Natural killer cell (primary cell): ENCODE measurements at places on chromosomes 11 and 22.

GRCh38 chr11:65445604-65446445, 23.2 kb downstream of the NEAT1 start:
- no peak for DNase-seq

DNA sequence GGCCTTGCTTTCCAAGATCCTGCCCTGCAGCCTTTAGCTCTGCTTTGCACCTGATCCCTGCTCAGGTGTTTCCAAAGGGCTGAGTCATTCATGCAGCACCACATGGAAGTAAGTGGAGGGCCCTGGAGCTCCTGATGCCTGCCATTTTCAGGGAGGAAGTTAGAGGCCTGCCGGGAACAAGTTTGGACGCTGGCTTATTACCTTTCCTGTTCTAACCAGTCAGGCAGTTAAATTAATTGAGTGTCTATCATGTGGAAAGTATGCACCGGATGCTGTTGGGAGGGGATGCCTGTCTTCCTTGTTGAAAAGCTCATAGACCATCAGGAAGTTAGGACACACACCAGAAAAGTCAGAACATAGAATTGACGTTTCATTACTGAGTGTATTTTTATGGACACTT, 73.7 kb upstream of the PLET1 start:
- no peak for DNase-seq

GRCh38 chr11:14789879-14790484, 102.0 kb downstream of the CYP2R1 start:
- no peak for DNase-seq

- DNase-seq: no peak
These were observed 2.6 kb upstream of the SART1 start for GRCh38 chr11:65958774-65959420.

- no peak for DNase-seq
These were observed 6.9 kb downstream of the MOB2 start for GRCh38 chr11:1479678-1480118.

- DNase-seq: no peak
These were observed 208.6 kb downstream of the CWF19L2 start for GRCh38 chr11:107249054-107249453.

DNA sequence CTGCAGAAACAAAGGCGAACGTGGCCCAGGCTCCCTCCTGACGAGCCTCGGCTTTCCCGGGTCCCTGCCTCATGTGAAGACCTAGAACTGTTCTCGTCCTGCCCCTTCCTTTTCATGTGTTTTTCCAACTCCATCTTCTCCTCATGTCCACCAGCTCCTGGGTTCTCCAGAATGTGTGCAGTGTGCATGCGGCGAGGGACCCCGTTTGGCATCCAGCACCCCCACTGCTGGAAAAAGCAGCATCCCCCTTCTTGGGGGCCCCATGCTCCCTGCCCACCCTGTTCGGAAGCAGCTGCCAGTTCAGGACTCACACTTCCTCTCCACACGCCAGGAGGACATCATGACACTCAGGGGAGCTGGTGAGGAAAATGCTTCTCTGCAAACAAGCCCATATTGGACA, 313.5 kb downstream of the BRD1 start:
- DNase-seq: no peak

DNA sequence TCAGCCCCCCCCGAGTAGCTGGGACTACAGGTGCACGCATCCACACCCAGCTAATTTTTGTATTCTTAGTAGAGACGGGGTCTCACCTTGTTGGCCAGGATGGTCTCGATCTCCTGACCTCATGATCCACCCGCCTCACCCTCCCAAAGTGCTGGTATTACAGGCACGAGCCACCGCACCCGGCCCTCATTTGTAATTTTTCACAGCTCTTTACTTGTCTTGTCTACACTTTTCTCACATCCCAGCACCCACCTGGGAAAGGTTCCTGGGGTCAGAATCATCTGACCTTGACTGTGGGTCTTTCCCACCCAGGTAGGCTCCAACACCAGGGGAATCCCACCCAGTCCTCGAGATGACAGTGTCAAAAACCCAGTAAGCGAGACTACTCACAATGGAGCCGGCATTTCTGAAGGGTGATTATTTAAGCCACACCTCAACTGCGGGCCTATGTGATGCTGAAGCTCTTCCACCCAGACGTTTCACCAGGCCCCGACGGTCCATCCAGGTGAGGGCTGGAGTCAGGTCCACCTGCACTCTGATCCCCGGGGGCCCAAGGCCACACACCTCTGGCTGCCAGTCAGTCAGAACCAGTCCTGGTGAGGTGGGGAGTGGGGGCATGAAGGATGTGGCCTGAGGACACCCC, 23.4 kb downstream of the CELSR1 start:
- DNase-seq: no peak

DNA sequence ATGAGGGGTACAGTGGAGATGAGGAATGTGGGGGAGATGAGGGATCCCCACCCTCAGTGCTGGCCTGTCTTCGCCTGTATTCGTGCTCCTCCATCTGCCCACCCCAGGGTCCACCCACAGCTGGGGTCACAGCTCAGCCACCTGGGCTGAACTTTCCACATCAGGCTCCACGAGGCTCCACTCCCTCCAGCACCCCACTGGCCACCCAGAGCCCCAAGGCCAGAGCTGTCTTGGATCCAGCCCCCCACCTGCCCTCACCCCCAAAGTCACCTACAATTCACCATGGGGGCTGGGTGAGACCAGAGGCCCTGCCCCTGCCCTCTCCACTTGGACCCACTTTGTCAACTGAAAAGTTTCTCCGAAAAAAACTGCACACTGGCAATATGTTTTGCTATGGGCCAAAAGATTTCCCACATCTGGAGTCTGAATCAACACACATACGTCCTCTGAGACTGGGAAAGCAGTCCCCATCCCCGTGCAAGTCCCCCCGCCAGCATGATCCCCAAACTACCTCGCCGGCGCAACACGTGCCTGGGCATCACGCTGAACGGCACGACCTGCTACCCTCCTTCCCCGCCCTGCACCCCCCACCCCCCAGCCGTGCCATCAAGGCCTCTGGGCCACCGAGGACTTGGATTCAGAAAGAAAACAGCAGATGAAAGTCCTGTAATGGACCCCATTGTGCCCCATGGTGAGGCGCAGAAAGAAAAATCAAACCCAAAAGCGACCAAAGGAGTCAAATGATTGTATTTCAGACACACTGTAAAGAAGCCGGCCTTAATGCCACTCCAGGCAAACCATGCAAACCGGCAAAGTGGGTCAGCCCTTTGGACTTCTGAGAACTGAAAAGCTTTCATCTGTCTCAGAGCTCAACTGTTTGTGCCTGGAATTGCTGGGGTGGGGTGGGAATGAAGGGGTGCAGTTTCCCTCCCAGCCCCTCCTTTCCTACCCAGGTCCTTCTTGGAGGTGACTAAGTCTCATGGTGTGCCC, 16.5 kb upstream of the GAL start:
- DNase-seq: no peak

GRCh38 chr11:112792070-112792469, 169.2 kb upstream of the NCAM1 start:
- no peak for DNase-seq

DNA sequence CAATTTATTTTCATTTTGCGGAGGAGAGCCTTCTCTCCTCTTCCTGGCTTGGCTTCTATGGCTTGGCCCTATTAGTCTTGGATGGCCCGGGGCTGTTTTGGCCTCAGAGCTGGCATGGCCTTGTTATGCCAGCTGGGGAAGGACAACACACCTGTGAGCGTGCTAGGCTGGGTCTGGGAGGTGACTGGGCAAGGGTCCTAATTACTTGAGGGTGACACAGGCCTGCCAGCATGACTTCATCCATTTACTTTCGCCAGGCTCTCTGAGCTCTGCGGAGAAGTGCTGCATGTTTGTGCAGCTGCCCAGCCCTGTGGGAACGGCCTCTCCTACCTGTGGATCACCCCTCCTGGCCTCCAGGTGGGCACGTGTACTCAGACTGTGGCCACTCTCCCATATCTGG, 153.6 kb downstream of the SNX19 start:
- no peak for DNase-seq

DNA sequence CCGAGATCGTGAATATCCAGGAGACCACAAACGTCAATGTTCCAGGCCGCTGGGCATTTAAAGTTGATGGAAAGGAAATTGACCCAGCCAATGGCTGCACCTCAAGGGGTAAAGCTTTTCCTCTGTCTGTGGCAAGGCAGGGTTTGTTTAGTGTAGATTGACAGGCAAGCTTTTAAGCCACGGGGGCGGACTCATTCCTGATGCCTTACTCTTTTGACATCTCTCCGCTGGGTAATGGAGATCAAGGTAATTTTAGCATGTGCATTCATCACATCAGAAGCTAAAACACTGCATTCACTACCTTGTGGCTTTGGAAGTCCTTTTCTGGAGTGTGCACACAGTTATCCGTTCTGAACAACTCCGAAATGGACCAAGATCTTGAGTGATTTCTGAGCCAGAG, 12.6 kb downstream of the TECTA start:
- DNase-seq: no peak

GRCh38 chr11:134654161-134654915, 242.3 kb upstream of the B3GAT1 start:
- DNase-seq: peak; percentile 4

DNA sequence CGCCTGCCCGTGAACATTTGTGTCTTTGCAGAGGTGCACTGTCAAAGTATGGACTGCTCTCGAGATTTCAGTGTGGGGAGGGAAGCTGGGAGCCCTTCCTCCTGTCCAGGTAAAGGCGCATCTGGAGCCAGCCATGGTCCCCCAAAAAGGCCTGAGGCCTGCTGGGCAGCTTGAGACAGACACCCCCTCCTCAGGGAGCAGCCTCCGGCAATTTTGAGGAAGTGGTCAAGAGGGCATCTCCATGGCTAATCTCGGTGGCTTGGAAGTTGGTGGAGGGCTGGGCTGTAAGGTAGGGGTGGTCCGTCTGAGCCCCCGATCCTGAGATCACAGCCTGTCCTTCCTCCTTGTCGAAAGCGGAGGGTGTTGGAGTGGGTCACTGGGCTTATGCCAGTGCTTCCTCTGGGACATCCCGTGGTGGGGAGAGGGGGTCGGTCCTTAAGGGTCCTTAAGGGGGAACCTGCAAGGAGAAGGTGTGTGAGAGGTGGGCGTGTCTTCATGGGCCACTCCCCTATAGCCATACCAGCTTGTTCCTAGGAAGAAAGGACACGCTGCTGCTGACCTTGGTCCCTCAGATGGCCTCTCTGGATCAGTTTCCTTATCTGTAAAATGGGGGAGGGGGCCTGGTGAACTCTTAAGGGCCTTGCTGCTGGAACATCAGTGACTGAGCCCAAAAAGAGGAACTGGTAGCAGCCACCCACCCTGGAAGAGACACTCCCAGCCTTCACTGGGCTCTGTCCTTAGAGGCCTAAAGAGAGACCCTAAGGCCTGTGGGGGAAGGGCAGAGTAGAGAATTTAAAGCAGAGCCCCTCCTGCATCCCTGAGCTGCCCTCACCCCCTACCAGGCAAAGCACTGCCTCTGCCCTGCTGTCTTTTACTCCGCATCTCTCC, 2.6 kb downstream of the KCNC1 start:
- no peak for DNase-seq

DNA sequence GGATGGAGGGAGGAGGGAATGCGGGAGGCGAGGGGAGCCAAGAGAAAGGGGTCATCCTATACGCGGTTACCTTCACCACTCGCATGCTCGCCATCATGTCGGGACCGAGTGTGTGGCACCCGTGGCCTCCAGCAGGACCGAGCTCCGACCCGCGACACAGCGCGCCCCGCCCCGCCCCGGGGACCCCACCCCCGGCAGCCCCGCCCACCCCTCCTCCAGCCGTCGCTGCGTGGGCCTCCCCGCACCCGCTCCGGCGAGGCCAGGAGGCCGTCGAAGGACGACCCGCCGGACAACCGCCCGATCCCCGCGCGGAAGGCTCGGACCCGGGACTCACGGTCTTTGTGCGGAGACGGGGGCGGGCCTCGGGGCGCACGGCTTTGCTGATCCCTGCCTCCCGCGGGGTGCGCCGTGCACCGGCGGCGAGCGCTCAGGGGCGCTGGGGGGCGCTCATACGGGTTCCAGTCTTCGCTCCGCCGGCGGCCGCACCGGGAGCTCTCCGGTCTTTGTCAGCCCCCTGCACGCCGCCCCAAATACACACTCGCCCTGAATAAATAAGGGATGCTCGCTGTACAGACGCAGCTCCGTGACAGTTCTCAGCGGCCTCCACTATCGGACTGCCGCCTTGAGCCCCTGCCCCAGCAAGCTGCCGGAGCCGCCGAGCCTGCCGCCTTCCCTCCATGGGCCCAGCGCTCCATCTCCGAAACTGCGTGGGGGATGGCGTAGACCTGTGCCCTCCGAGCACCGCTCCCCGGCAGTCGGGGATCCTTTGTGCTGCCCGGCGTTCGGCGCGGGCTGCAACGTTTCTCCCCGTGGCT, at the start of gene UBE2L6:
Gene UBE2L6 (minus strand): TSS at position 158 of the 815 bp plus-strand sequence. CDS start 61 bp downstream, at position 97.
- peak; percentile 95 for DNase-seq

DNA sequence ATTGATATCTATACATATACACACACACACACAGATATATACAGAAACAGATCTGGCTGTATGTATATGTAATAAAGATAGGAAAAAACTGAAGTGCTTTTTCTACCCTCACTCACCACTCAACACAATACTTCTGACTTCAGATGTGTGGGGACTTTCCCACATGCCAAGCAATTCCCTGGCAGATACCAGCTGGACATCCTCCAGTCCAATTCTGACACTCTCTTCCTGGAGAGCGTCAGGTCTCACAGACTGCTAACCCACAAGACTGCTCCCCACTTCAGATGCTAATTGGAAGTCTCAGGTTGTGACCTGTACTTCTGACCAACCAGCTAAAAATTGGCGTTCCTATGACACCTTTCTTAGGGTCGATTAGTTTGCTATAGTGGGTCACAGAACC, 140.6 kb downstream of the ATG16L2 start:
- no peak for DNase-seq

DNA sequence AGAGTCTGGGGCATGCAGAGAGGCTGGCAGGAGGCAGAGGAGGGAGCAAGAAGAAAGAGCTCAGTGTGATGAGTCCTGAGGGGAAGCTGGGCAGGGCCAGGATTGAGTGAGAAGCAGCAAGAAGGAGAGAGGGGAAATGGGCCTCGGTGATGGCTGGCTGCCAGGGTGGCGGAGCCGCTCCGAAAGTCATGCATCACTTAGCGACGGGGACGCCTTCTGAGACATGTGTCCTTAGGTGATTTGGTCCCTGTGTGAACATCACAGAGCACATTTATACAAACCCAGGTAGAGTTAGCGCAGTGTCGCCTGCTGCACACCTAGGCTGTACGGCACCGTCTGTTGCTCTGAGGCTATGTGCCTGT, 15.1 kb downstream of the TBC1D22A start:
- peak; percentile 60 for DNase-seq

- DNase-seq: peak; percentile 67
These were observed 119.4 kb upstream of the CLPB start for GRCh38 chr11:72553706-72554105.

GRCh38 chr11:129544691-129545090, 169.0 kb downstream of the BARX2 start:
- no peak for DNase-seq

- DNase-seq: no peak
These were observed 64.0 kb downstream of the OTOG start for GRCh38 chr11:17611049-17611448.

DNA sequence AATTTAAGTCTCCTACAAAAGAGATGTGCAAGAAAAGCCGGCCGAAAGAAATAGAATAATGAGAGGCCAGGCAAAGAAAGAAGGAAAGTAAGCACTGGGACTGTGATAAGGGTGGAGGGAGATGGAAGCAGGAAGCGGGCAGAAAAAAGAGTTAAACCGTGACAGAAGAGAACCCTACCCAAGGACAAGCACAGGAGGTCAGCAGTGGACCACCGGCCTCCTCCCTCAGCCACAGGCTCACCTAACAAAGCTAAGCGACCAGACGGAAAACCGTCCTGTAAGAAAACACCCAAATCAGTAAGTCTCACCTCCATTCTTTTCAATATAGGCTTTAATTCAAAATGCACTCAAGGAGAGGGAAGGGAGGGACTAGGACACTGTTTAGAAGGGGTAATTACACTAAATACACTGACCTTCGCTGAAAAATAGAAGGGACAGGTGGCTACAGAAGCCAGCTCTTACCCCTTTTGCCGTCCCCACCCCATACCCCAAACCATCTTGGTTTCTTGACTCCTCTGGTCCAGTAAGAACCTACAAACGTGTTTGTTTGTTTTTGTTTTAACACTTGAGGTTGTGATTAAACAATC, 1.9 kb downstream of the FAM181B start:
- no peak for DNase-seq
